ENCODE measurements at places on chromosomes 7 and 10. TPM values are rescaled to one million over a fixed set of nuclear protein-coding genes. Genes with fewer than 3 reads are reported as not detected.
A peak's percentile ranks its signal among the peaks of the same experiment; 100 is the strongest.

- no peak for DNase-seq
Observed at GRCh38 chr10:117092386-117092785, 45.7 kb downstream of the VAX1 start.

DNA sequence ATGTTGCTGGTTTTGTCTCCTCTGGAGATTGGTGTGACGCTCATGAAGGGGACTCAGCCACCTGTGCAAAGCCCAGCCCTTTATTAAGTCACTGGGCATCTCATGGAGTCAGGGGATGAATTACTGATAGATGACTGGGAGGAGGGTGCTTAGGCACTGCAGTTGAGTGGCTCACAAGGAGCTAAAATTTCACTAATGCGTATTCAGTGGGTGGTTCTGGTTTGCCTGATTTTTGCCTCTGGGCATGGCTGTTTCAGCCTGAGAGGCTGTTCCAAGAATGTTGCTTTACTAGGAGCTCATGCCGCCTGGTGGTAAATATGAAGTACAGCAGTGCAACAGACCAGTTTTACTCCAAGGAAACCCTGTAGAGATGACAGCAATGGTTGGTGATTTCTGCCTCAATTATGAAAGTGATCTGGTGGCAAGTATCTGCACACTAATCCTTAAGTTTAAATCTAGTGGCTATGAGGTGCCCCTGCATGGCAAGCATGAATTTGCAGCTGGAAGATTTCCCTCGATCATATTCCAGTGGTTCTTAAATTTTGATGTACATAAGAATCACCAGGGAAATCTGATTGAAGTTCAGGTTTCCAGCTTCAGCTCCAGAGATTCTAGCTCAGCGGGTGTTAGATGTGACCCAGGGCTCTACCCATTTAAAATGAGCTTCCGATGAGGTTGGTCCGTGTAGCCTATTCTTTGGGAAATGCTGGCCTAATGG lies 19.9 kb downstream of the ACTA2 start:
- peak; percentile 54 for DNase-seq

DNA sequence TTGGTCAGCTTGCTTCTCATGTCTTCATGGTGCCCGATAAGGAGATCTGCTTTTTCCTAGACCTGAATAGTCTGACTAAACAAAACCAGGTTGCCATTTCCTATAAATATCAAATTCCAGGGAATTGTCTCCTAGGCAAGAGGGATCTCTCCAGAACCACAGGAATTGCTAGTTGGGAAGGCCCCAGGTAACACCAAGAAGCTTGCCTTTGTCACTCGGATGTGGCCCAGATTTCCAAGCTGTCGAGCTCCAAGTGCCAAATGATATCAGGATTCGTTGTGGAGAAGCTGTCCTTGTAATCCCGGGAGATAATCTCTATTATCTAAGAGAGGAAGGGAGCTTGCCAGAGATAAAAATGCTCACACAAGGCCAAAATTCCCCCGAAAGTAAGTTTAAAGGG lies 1288.5 kb upstream of the AUTS2 start:
- no peak for DNase-seq

- DNase-seq, result no peak
Observed at GRCh38 chr10:87846023-87846422, 17.3 kb downstream of the KLLN start.

GRCh38 chr7:29483219-29484104 lies 80.2 kb upstream of the PRR15 start:
- DNase-seq, result no peak

The RBP3 gene
- 0.06 TPM for polyA plus RNA-seq

DNA sequence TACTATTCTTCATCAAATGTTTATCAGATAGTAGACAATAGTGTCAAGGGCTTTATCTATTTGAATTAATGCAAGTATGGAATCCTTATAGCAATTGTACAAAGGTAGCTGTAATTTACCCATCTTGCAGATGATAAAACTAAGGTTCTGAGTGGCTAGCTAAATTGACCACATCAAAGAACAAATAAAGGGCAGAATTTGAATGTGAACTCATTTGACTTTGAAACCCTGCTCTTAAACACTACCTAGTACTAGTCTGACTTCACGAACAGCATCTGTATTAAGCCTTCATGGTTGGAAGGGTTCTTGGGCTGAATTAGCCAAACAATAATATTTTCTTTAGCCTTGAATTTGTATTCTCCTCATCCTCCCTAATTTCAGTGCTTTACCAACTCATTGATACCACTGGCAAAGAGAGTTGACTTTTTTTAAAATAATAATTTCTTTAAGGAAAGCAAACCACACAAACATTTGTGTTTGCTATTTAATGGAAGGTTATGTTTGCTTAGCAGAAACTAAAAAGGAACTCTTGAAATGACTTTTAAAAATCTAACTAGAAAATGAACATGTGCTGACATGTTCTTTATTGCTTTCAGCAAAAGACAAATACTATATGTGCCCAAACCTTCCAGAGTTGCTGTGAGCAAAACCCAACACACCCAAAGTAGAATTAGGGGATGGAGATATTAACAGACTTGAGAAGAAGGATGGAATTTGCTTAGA lies 322.6 kb downstream of the RNLS start:
- no peak for DNase-seq

DNA sequence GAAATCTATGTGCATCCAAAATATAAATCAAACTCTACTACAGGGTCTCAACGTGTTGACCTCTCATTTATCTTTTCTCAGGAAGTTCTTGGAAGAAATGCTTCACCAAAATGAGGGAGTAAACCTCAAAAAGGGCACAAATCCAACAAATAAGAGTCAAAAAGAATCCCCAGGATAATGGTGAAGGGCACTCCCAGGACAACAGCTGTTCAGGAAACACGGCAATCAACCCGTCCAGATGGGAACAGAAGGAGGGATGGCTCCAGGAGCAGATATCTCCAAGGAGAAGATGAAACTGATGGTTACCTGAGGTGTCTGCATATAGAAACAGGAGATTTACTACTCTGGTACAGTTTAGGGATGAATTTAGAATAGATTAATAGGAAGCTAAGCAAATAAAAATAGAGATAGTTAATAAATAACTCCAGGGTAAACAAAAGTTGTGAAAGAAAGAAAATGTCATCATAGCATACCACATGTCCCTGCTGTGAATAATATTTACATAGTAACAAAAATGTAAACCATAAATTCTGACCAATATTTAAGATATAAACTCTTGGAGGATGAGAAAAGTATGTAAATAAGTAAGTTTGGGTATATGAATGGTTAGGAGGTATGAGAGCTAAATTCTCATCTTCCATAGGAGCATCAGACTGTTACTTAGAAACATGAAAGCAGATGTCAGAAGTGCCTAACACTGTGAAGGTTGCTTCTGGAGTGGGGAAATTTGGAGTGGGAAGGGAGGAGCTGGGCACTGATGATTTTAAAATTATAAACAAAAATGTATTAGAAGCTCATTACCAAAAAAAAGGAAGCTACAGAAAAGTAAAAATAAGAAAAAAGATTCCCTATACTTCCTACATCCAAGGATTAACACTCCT lies 237.5 kb upstream of the HPS1 start:
- DNase-seq, result peak; percentile 8

The CALD1 gene
- 191 TPM for polyA plus RNA-seq

DNA sequence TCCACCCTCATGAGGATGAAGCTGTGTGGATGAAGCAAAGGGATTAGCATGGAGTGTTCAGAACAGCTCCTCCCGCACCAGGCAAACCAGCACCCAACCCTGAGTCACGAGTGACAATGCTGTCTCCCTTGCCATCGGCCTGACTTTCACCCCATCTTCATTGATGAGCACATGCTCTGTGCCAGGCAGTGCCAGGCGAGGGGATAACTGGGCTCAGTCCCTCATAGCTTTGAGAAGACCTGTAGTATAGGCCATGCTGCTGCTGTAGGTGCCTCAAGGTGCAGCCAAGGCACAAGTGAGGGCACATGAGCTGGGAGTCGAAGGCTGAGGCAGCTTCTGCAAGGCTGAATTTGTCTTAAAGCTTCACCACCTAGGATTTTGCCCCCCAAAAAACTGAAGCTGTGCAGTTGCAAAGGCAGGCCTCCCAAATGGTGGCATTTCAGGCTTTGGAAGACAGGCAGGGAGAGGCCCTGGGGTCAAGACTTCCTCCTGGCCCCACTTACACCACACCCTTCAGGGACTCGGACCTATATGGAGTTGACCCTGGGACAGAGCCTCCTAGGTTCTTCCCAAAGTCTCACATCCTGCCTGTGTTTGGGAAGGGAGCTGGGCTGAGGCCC lies 54.2 kb upstream of the GDF10 start:
- DNase-seq, result no peak

DNA sequence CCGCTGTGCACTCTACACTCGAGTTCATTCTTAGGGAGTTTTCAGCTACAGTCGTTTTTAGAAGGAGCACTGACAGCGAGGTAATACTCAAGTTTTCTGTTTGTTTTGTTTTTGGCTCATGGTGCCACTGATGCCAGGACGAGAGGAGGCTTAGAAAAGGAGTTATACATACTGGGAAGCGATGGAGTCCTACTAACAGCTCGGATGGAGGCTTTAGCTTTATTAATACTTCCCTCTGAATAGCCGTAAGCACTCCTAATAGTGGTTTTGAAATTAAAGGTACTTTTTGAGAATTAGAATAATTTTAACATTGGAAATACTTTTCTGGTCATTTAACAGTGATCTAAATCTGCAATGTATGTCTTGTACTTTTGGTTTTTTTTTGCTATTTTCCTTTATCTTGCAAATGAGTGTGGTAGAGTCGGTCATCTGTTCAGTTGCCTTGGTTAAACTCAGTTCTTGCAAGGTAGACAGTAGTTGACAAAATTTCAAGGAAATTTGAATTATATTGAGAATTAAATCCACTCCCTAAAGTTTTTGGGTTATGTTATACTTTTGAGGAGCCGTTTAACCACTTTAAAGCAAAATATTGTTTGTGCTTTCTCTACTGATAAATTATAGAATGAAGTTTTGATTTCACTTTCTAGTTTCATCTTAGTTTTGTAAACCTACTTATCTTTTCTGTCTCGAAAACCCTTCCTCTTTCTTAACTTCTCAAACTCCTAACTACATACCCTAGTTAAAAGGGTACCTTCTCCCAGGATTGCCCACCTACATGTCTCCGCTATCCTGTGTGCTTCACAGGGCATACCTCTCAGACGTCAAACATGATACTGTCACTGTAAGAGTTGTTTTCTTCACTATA lies 1.5 kb downstream of the HBP1 start:
- DNase-seq, result no peak

DNA sequence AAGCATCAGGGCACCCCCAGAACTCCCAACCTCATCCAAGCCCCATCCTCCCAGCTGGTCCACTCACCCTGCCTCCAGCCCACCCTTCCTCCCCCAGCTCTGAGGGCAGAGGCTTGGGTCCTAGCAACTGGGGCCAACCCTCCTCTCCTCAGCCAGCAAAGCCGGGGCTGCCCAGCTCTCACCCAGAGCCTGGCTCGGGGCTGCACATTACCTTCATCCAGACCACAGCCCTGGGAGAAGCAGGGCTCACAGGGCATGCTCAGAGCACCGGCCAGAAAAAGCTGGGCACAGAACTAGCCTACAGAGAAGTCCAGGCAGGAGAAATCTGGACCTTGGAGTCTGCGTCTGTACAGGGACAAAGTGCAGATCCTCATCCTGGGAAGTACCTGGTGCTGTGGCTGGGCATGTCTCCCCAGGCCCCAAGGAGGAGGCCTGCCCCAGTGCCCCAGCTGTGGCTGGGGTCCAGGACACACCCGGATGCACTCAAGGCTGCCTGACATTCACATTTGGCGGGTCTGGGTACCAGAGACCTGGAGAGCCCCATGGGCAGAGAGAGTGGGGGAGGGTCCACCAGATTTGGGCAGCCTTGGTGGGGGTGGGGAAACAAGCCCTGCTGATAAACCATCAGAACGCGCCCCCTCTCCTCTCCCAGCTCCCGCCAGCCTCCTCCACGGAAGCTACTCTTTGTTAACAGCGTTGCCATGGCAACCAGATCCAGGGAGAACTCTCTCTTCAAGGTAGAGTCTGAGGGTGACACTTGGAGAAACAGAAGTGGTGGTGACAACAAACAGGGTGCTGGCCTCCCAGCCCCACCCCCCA lies 5.1 kb downstream of the RASGEF1A start:
- peak; percentile 29 for DNase-seq

The OTUD1 gene
- 12.9 TPM for polyA plus RNA-seq

DNA sequence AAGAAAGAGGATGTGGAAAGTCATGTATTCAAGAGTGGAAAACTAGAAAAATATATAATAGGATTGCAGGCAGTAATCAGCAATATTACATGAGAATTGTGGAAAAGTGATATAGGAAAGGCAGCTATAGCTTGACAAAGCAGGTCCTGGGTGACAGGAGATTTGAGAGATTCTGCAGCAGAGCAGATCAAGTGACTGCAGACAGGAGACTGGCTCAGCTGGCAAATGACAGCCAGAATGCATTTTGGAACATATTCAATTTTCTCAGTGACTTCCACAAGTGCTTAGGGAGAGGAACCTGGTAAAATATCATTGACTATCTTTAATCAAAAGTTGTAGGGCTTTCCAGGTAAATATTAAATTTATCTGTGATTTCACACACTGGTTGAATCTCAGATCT lies 260.5 kb upstream of the CACNA2D1 start:
- no peak for DNase-seq

- peak; percentile 30 for DNase-seq
Observed at GRCh38 chr7:77759294-77759889, 38.8 kb downstream of the TMEM60 start.

DNA sequence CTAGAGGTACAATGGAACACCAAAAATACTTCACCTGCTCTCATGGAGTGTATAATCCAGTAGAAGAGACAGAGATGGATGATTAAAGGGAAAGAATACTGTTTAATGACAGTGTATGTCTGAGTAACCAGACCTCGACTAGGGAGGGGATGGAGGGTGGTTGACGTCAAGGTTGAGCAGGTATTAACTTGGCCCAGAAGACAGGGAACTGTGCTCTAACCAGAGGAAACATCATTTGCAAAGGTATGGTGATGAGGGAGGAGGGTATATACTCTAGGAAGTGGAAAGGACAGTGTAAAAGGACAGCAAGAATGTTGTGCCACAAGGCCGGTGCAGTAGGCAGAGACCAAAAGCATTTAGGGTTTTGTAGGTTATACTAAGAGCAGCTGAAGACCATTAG lies 2.9 kb downstream of the MIOS start:
- DNase-seq, result no peak

DNA sequence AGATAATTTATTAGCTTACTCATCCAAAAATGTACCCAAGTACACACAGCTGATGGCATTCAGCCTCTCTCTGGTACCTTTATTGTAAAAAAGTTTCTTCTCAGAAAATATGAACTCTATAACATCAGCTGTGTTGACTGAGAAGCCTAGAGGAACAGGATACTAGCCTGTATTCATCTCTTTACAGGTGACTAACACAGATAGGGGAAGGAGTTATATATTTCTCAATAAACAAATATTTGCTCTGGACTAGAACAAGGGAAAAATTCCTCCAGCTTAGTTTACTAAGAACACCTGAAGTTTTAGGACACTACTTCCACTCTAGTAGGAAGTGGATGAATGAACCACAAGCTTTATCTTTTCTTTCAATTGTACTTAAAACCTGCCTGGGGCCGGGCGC lies 67.8 kb downstream of the ZNF248 start:
- no peak for DNase-seq

All from large intestine (tissue), 12 donors.